CD4-positive, alpha-beta T cell treated with Interferon gamma for 1 hour (primary cell): ENCODE measurements at places on chromosomes 2 and 18.

- DNase-seq: no peak
These were observed 539.6 kb downstream of the PID1 start for GRCh38 chr2:228731517-228731916.

DNA sequence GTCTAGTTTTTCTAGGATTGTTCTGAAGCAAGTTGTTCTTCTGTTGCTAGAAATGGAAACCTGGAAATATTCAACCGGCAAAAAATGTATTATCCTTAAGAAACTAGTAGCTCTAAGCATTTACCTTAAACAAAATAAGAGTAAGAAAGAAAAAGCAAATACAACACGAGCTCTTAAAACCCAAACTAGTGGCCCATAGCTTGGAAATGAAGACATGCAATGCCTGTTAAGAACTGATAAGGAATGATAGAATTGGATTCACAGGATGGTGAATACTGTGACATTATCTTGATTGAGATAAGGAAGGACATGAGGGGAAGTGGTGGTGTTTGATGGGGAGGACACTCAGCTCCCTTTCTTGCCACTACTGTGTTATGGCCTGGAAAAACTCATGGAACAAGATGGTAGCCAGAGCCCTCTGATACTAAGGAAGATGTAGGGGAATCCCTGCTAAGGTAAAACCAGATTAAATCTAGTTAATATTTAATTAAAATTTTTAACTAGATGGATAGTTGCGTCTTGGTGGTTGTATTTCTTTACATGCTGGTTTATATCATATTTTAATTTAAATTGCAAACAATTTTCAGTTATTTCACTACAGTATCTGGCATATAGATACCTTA, 193.8 kb downstream of the LPIN1 start:
- no peak for DNase-seq

DNA sequence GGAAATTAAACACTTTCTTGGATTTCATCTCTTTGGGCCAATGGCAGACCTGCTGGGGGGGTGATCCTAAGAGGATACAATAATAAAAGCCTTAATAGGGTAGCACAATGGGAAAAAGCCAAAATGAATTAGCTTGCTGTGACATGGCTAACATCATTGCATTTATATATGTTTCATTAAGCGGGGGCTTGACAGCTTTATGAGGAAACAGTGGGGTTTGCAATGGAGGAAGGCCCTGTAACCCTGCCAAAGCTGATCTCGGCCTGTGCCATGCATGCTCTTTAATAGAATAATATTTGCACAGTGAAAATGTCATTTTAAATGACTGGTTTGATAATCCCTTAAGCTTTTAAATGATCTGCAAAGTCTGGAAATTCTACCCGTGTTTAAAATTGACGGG, 291.5 kb downstream of the SLC4A3 start:
- no peak for DNase-seq

- DNase-seq: peak; percentile 1
These were observed 49.2 kb upstream of the NXPH2 start for GRCh38 chr2:138829326-138829919.

DNA sequence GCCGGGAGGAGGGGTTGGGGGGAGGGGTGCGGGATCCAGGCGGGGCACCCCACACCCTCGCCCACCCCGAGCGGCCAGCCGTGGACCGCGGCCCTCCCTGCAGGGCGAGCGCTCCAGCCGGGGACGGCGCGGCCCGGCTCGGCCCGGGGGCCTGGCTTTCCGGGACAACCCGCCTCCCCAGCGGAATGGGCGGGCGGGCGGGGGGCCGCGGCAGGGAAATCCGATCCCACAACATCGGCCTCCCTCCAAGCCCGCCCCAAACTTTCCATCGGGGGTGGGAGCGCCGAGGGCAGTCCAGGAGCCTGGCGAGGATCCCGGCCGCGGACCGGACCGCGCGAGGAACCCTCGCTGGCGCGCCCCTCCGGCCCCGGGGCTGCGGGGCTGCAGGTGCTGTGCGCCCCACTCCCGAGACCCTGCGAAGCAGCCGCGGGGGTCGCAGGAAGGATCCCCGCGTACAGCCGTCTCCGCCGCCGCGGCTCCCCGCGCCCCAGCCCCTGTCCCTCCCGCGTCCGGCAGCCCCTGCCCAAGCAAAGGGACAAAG, 529 bp downstream of the SEMA4C start:
- no peak for DNase-seq

DNA sequence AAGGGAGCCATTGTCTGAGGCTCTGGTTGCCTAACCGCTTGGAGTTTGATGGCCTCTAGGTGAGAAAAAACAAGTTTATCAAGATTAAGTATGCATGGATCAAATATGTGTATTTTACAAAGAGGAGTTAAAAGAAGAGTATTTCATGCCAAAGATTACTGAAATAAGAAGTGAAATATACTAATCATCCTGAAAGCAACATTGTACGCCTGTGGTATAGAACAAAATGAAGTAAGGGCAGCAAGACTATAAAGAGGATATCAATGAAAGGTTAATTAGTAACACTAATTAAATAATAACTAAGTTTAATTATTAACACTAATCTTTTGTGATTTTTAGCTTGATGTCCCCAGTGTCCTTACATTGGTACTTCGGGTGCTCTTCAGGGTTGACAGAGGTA, 276.7 kb downstream of the CALCRL start:
- DNase-seq: no peak

GRCh38 chr2:37652199-37652640, 19.2 kb downstream of the CDC42EP3 start:
- no peak for DNase-seq

DNA sequence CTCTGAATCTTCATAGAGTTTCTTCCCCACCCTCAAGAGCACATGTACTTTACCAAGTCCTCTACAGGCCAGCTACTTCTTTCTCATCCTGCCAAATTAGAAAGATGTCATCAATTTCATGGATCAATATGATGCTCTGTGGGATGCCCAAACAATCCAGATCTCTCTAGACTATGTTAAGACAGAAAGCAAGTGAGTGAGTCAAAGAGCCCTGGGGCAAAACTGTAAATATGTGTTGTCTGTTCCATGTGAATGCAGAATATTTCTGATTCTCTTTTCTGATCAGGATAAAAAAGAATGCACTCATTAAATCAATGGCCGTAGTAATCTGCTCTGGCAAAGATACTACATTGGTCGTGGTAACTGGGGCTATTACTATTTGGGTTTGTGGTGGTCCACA, 53.1 kb upstream of the ROCK2 start:
- no peak for DNase-seq

DNA sequence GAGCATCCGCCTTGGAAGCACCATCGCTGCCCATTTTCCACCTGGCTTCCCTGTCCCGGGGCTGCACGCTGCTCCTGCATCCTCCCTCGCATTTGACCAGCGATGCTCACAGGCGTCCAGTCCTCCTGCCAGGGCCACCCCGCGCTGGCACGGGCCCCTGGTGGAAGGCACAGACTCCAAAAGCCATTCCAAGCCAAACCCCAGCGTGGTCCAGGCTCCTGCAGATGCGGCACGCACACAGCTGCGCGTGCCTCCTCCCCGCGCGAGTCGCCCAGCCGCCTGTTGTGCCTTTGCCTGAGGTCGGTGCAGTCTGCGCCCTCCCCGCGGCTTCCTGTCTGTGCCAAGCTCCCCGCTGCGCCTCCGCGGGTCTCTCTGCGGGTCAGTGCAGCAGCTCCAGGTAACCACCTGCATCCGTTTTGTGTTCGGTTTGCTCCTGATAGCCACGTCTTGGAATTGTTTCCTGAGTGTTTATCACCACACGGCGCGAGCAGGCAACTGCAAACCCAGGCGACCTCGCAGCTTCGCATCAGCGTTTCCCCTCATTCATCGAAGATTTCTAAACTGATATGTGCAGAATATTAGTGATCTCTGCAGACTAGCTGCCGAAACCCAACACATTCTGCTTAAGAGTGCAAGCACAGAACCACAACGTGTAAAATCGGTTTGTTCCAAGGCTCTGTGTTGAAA, 65.2 kb upstream of the SALL3 start:
- no peak for DNase-seq

- no peak for DNase-seq
These were observed 448.9 kb upstream of the ETAA1 start for GRCh38 chr2:66948234-66948633.

- no peak for DNase-seq
These were observed 13.0 kb downstream of the SH3BP4 start for GRCh38 chr2:234964631-234965461.

- DNase-seq: no peak
These were observed 42.6 kb upstream of the HPCAL1 start for GRCh38 chr2:10260130-10260529.

GRCh38 chr18:24791751-24792545, 331.5 kb downstream of the HRH4 start:
- no peak for DNase-seq

DNA sequence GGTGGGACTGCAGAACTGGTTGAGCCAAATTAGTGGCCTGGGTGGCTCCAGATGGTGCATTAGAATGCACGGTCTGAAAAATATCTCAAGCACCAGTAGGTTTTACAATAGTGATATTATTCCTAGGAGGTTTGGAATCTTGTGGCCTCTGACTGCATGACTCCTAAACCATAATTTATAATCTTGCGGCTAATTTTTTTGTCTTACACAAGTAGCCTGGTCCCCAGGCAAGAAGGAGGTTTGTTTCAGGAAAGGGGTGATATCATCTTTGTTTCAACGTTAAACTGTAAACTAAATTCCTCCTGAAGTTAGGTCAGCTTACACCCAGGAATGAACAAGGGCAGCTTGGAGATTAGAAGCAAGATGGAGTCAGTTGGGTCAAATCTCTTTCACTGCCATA, 98.9 kb upstream of the ARL4C start:
- DNase-seq: no peak

DNA sequence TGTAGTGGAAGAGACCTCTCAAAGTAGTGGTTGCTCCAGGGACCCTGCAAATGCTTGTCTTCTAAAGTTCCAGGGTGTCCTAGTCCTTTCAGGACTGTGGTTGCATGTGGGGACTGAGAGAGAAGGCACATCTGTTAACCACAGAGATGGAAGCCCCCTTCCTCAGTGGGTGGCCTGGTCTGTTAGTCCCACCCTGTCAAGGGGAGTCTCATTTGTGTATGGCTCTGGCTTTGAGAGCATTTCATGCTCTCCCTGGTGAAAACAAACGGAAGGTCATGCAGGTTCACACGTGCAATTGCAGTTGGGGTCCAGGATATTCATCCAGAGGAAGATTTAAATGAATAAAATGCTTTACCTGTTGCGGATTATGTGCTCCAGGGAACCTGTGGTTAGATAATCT, 219.6 kb downstream of the PRKCE start:
- DNase-seq: no peak

- no peak for DNase-seq
These were observed 481.8 kb downstream of the SPAG16 start for GRCh38 chr2:213766062-213766461.

DNA sequence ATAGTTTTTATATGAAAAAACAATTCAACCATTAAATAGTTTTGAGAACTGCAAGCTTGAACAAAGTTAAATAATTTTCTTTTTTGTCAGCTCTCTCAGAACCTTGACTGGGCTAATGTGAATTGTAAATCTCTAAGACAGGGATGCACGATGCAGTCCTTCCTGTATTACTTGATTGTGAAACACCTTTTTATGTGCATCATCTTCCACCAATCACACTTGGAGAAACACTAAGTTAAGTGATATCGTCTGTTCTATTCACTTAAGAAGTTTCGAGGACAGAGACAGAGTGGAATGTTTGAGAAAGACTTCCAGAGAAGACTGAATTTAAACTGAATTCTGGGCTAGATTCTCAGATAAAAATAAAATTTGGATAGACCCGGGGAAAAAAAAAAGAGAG, 238.2 kb downstream of the MREG start:
- DNase-seq: no peak

DNA sequence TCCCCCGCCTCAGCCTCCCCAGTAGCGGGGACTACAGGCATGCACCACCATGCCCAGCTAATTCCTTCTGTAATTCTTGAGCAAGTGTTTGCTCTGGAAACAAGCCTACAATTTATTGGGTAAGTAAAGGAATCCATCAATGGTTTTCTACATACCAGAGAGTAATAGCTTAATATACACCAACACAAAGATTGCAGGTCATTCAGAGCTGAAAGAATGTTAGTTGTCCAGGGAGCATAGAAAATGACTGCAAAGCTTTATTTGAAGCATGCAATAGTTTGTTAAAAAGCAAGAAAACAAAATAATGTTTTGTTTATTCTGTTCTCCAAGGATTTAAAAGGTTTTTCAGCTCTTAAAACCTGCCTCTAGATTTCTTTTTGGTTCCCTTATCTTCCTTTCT, 5.6 kb downstream of the IDH1 start:
- no peak for DNase-seq

GRCh38 chr2:228771315-228771714, 499.8 kb downstream of the PID1 start:
- no peak for DNase-seq

DNA sequence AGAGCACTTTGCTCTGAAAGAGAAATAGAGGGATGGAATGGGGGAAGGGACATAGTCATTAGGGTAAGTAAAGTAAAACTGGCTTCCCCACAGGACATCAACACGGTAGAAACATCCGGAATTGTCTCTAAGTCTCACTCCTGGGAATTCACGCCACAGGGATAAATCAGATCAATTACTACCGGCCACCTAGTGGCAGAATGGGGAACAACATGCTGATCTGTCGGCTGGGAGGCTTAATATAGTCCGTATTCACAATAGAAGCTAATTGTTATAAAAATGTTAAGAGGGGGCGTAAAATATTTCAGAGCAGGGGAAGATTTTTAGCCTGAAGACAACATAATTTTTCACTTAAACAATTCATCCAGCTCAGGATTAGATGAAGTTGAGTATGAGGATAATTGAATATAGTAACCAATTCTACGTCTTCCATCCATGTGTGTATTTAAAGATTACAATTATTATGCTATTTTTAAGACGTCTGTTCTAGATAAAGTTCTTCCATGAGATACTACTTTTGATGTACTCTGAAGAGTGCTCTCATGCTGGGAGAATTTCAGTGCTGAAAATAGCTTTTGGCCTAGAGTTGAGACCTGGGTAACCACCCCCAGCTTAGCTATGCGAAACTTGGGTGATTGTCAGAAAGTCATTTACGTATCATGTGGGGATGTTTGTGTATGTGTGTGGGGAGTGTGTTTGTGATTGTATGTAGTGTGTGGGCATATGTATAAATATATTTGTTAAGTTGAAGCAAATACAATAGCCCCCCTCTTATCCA, 65.7 kb downstream of the LRRTM1 start:
- DNase-seq: no peak

DNA sequence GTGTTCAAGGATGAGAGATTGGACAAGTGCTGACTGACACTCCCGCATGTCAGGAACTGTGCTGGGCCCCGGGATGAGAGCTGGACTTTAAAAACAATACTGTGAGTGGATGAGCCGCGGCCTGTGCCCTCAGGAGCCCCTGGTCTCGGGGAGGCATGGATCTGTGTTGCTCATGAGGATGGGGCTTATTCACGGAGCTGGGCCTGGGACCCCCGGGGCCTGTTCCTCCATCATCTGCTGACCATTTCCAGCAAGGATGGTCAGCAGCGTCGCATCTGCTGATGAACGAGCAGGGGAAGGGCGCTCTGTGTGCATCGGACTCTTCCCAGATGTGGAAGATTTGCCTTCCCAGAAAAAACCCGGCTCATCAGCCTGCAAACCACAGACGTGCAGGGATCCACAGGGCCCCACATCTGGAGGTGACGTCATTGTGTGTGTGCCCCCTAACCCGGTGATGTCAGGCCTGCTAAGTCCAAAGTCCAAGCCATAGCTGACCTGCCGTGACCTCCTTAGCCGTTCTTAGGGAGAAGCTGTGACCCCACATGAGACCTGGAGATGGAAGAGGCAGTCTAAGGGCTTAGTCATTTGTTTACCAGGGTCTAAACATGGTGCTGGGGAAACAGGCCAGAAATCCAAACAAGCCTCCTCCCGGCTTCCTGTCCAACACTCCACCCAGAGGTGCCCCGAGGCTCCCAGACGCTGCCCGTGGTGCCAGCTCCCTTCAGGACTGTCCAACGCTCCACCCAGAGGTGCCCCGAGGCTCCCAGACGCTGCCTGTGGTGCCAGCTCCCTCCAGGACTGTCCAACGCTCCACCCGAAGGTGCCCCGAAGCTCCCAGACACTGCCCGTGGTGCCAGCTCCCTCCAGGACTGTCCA, 143.9 kb downstream of the PXDN start:
- no peak for DNase-seq
